Activated CD8-positive, alpha-beta memory T cell treated with anti-CD3 and anti-CD28 coated beads for 1 hour (primary cell): ENCODE measurements at places on chromosomes 12 and 14.

DNA sequence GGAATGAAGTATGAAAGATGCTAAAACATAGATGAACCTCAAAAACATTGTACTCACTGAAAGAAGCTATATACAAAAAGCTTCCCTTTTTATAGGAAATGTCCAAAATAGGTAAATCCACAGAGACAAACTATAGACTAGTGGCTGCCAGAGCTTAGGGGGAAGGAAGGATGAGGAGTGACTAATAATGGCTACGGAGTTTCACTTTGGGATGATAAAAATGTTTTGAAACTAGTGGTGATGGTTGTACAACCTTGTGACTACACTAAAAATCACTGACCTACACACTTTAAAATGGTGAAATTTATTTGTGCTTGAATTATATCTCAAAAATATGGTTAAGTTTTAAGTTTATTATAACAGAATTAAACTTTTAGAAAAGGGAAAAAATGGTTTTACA is 37.1 kb upstream of the AMN1 start:
- DNase-seq, result no peak

DNA sequence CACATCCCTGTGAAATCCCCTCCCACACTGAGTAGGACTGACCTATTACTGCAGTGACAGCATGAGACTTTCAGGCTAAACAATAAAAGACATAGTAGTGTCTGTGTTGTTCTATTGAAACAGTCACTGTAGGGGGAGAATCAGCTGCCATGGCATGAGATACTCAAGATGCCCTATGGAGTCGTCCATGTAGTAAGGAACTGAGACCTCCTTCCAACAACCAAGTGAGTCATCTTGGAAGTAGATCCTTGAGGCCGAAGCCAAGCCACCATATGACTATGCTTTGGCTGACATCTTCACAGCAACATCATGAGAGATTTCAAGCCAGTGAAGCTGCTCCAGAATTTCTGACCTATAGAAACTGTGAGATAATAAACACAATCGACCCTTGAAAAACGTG is 12.1 kb upstream of the LRP6 start:
- DNase-seq, result no peak

- DNase-seq, result peak; percentile 36
Measured at GRCh38 chr12:92144631-92145480, 790 bp downstream of the BTG1 start.

DNA sequence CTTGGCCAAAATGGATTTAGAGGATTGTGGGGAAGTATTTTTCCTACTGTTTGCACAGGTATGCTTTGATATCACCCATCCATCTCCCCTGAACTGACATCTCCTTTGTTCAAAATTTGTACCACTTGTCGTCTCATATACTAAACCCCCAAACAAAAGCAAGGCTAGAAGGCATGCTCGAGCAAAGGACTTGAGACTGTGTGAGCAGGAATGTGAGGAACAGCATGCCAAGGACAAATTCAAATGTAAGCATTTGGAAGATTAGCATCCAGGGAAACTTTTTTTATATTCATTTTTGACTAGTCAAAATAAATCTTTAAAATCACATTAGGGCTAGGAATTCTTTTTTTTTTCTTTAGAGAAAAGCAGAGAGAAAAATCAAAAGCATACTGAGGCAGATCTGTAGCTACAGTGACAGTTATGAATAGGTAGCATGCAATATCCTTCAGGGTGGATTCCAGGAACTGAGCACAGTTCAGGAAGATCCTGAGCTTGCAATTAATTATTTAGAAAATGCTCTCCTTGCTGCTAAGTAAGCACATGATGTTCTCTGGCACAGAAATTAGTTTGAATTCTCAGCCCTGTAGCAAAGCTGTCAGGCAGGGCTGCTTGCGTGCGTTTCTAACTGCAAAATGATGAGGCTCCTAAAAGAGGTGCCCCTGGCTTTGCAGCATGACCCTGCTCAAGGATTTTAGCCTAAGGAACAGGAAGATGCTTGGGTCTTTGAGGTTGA is 327.7 kb downstream of the LRIG3 start:
- DNase-seq, result no peak

DNA sequence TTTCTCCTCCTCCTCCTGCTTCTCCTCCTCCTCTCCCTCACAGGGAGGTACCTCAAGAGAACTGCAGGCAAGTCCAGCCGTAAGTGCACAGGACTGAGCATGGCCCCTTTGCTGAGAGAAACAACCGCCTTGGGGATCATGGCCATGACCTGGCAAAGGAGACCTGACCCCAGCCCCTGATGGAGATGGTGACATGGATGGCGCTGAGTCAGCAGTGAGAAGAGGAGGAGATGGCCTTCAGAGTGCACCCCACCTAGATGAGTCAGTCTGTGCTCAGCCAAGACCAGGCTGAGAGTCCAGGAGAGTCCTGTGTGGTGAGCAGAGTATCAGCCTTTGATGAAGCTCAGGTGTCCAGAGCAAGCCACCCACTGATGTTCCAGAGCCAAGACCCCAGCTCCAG is 36.4 kb downstream of the MEG3 start:
- DNase-seq, result no peak

GRCh38 chr12:91690531-91690930 is 455.1 kb downstream of the BTG1 start:
- DNase-seq, result no peak

GRCh38 chr12:5456906-5457305 is 25.0 kb downstream of the NTF3 start:
- DNase-seq, result no peak

GRCh38 chr12:42961395-42961794 is 371.8 kb upstream of the PRICKLE1 start:
- DNase-seq, result no peak

GRCh38 chr12:3964439-3964838 is 91.2 kb upstream of the PARP11 start:
- DNase-seq, result no peak

- DNase-seq, result no peak
Measured at GRCh38 chr14:36900846-36901245, 239.2 kb downstream of the PAX9 start.

- no peak for DNase-seq
Measured at GRCh38 chr12:95624589-95624988, 73.3 kb upstream of the USP44 start.

- no peak for DNase-seq
Measured at GRCh38 chr12:62248873-62249272, 11.3 kb upstream of the USP15 start.

GRCh38 chr14:55582746-55583145 is 2.7 kb downstream of the KTN1 start:
- DNase-seq, result no peak

GRCh38 chr14:103881268-103882201 is 34.2 kb upstream of the PPP1R13B start:
- DNase-seq, result no peak

DNA sequence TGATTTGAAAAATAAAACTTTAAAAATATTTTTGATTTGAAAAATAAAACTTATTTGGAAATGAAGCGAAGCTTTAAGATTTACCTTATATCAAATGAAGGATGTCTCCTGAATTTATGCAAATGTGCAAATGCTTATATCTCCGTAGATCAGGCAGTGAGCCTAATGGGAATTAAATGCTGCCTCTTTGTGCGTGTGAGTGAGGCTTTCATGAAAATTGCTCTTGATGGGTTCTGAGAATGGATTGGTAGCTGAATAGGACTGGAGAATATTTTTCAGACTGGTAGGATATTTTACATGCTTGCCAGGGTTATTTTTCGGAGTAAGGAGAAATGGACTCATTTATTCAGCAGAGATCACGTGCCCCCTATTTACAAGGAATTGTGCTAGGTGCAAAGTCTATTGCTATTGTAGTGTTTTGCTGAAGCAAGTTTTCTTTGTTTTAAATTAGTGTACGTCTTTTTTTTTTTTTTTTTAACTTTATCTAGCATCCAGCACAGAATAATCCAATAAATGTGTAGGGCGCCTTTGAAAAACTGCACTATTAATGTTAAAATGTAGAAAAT is 2.4 kb downstream of the VRK1 start:
- no peak for DNase-seq

DNA sequence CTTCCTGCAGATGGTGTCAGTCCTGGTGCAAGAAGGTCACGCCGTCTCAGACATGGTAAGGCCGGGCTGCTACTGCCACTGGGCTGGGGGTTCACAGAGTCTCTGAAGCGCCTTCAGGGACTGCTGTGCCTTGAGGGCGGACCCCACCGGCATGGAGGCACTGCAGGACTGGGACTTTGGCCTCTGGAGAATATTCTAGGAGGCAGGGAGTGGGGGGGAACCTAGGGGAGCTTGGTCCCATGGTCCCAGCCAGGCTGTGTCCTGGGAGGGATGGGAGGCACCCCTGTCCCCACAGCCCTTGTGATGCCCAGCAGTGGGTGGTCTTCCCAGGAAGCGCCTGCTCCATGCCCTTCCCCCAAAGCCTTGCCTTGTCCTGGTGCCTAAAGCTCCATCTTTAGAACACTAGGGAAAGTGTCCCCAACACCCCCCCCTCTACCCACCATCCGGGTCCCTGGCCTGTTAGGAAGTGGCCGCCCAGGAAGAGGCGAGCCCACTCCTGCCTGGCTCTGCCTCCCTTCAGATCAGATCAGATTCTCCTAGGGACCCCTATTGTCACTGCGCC is 1.5 kb downstream of the AMN start:
- DNase-seq, result no peak

DNA sequence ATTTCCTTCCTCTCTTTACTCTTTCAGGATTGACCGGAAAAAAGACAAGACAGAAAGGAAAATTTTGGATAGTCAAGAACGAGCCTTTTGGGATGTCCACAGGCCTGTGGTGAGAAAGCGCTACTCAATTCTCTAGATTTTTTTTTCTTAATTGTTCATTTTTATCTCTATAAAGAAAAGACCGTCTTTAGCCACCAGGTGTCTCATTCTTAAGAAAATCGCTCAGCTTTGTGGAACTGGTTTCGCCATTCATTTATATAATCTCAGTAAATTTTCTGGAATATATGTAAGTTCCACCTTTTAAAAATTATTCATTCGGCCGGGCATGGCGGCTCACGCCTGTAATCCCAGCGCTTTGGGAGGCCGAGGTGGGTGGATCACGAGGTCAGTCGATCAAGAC is 421.1 kb downstream of the DPF3 start:
- DNase-seq, result no peak
